ENCODE measurements at places on chromosomes 11 and 22. TPM values are rescaled to one million over a fixed set of nuclear protein-coding genes. Genes with fewer than 3 reads are reported as not detected.

GRCh38 chr22:41237707-41238569 lies 2.8 kb downstream of the CHADL start:
- peak; percentile 60 for DNase-seq

GRCh38 chr11:68857037-68857586 lies 15.4 kb upstream of the CPT1A start:
- no peak for DNase-seq

DNA sequence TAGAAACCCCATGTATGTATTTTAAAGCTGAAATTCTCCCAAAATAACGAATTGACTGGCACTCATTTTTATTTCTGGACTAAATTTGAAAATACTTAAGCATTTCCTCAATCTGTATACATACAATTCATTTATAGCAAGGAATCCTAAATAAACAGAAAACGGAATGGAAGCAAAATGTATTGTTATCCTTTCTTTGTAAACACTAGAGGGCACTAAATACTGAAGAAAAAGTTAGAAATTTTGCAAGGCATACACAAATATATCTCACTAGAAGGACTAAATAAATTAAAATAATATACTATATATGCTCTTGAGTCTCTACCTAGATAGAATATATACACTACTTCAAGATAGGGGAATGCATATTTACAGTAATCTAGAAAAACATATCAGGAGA lies 23.1 kb upstream of the ANO5 start:
- no peak for DNase-seq

CECR2 gene
- total RNA-seq, result 9.7 TPM

DNA sequence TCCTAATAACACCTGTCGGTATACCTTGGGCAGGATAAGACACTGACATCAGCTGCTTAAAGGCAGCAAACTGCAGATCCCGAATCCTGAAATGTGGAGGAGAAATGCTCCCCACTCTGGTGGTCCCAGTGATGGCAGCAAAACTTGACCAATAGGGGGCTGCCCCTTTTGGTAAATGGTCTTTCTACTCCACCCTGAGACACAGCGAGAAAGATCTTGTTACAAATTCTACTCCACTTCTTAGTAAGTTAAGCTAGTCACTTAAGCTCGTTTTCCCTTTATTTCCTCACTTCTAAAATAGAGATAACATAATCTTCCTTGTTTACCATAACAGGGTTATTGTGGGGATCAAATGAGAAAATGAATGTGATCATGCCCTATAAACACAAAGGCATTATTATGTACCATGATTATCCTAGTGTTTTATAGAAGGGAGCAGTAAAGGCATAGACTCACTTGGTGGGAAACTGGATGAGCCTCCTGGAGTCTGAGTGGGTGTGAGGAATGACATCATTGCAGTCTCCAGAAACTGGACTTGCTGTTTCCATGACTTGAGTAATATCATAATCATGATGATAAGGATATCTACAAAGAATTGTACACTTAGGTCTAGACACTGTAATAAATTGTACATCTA lies 50.9 kb downstream of the ENDOD1 start:
- no peak for DNase-seq

- no peak for DNase-seq
These were observed 63.2 kb upstream of the RRAS2 start for GRCh38 chr11:14422052-14422813.

- no peak for DNase-seq
These were observed 8.5 kb upstream of the NCF4 start for GRCh38 chr22:36852056-36852973.

DNA sequence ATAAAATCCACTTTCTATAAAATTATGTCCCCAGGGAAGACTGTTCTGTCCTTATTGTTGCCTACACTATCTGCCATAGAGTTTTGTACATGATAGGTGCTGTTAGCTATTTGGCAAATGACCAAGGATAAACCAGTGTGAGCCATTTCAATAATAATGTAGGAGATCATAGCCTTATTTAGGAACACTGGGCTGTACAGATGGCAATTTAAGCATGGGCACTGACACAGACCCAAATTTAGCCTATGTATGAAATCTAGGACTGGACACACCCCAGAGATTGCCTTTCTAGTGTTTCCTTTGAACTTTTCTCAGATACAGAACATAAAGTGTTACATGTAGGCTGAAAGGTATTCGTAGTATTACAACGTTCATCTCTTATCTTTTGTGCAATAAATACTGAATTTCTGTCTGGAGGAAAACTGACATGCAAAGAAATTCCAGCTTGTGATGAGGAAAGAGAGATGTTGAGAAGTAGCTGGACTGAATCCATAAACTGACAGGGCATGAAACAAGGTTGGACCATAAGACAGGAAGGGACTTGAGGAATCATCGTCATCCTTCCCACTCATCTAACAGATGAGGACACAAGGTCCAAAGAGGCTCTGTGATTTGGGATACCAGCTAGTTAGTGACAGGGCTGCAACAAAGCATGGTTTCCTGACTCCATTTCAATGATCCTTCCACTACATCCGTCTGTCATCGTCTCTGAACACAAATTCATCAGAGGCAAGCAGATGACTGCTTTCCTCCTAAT lies 60.3 kb downstream of the TMPRSS5 start:
- no peak for DNase-seq

GRCh38 chr22:40302149-40302548 lies 44.2 kb upstream of the ADSL start:
- no peak for DNase-seq

Data from liver (tissue), 10 donors.